H7 (cell line): ENCODE measurements at places on chromosomes 4 and X. TPM values are rescaled to one million over a fixed set of nuclear protein-coding genes. Genes with fewer than 3 reads are reported as not detected.

DNA sequence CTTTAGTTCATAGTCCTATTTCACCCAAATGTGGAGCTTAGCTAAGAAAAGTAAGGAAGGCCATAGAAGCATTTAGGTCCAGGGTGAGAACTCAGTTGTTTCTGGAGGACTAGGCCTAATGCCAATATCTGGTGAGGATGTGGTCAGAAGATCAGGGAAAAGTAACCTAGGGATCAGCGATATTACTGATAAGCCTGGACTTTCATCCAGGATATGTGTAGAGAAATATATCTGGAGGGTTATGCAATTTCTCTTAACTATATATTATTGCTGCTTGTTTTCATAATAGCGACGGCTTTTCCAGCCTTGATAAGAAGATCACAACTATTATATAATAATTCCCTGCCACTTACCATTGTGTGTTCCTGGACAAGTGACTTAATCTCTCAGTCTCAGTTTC lies 81.1 kb downstream of the FRAS1 start:
- no peak for DNase-seq

DNA sequence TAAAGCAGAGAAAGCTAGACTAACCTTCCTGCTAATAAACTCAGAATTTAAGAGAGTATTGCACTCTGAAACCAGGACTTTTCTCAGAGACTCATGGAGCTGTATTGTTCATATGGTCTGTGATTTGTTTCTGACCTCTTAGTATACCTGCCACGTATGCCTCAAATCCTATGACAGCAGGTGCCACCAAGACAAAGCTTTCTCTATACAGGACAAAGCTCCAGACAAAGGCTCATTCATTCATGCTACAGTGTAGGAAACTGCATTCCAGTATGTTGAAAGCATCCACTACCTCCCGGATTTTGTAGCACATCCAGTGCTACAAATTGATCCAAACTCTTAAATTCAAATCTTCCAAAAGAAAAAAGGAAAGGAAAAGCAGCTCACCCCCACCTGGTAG lies 178.3 kb downstream of the CHIC2 start:
- DNase-seq, result no peak

DNA sequence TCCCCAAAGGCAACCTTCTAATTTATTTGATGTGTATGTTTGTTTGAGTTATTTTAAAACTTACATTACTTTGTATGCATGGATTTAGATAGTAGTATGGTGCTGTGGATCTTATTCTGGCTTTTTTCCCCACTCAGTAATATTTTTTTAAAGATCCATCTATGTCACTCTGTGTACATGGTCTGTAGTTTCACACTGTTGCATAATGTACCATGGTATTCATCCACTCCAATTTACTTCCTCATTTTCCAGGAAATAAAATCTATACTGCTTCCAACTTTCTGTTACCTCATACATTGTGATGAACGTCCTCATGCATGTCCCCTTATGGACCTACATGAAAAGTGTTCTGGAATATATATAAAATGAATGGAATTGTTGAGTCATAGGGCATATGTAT lies 17.6 kb downstream of the ARMCX2 start:
- DNase-seq, result no peak

Gene HSD17B11
- total RNA-seq, result 20.9 and 35.0 TPM in 2 replicates
